ENCODE measurements at places on chromosomes 5 and 9.

- no peak for DNase-seq
These were observed 26.1 kb downstream of the DNAI1 start for GRCh38 chr9:34484678-34485077.

- DNase-seq, result no peak
These were observed 750.0 kb upstream of the ZNF608 start for GRCh38 chr5:125496393-125496792.

DNA sequence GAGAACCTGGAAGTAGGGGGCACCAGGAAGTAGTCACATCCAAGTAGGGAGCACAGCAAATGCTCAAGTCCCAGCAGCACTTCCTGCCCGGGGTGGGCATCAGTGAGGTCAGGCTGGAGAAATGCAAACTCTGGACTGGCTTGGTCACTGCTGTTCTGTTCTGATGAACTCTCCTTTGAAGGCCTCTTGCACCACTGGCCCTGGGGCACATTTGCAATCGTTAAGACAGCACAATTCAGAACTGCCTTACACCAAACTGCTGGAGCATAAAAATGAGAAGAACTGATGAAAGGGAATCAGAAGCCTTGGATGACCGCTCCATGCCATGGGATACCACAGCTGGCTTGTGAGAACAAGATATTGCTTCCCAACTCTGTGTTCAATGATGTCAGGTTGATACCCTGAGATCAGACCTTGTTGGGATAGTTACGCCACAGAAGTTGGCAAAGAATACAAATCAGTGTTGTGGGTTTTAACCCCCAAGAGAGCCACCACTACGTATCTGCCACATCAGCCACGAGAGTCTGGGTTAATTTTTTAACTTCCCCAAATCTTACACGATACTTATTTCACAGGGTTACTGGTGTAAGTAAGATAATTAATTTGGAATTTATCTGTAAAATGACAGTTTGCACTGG, 42.3 kb upstream of the ZSWIM6 start:
- peak; percentile 81 for DNase-seq

GRCh38 chr5:145246961-145247744, 588.0 kb downstream of the PRELID2 start:
- no peak for DNase-seq

DNA sequence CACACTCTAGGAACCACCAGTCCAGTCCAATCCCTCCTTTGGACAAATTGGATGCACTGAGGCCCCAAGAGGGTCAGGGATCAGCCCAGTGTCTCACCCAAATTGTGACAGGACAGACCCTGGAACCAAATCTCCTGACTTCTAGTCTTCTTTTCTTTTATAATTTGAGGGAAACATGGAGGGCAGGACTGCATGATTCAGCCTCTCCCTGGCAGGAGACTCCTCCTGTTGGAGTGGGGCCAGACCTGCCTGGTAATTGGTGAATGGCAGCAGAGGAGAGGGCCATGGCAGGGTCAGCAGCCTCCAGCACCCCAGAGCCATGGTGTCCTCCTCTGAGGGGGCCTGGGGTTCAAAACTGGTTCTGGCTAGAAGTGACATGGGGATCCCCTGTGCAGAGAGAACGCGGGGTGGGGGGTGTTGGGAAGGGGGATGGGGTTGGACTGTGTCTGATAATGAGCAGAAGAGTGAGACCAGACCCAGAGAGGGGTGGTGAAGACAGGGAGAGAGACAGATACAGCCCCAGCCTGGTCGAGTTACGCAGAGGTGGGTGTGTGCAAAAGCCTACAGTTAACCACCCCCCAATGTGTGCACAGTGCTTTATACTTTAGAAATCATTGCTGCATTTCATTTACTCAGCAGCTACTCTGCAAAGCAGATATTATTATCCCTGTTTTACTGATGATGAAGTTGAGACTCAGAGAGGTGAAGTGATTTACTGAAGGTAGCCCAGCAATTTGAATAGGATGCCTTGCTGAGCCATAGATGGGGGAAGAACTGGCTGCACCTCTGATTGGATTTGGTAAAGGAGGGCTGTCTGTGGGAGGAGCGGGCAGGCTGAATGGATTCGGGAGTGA, 3.8 kb upstream of the SYNPO start:
- no peak for DNase-seq

GRCh38 chr9:138049085-138049778, 171.7 kb downstream of the CACNA1B start:
- no peak for DNase-seq

GRCh38 chr9:121700832-121701419, 49.5 kb downstream of the DAB2IP start:
- DNase-seq, result no peak

GRCh38 chr5:3600106-3601060, 4.8 kb downstream of the IRX1 start:
- no peak for DNase-seq

DNA sequence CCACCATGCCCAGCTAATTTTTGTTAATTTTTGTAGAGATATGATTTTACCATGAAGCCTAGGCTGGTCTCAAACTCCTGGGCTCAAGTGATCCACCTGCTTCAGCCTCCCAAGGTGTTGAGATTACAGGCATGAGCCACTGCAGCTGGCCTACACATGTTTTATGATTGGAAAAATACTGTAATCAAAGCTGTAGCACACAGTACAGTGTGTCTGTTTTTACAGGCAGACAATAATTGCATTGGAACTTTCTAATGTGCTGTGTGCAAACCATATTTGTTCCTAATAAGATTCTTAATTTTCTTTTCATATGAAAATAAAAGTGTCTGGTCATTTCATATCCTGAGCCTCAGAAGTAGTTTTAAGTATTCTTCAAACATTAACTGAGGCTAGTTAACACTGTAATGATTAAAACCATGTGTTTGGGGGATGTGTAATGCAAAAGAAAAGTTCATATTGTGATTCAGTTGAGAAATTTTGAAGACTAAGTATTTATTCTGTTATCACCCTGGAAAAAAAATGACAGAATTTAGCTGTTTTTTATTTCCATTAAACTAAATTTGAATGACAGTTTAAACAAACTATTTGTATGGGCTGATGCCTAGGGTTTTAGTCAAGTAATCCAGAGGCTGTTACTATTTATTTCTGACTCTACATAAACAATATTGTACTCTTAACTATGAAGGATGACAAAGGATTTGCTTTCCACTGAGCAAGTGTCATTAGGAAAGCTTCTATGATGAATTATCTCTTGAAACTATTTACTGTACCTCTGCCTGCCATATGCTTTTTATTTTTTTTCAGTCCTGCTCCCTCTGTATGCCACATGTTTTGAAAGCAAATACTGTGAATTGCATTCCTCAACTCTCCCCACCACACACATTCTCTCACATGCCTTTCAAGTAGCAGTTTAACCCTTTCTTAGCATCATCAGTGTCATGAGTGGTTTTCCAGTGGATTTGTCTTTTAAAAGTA, 111.5 kb downstream of the MTREX start:
- no peak for DNase-seq

GRCh38 chr9:77435688-77436087, 212.4 kb downstream of the GNA14 start:
- no peak for DNase-seq

DNA sequence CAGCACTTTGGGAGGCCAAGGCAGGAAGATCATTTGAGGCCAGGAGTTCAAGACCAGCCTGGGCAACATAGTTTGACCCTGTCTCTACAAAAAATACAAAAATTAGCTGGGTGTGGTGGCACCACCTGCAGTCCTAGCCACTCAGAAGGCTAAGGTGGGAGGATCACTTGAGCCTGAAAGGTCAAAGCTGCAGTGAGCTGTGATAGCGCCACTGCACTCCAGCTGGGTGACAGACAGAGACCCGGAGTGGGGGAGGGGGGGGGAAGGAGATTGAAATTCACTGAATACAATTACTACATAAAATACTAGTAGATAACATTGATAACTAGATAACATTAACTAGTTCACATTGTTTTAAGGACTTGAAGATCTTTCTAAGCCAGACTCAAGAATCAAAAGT, 345.6 kb downstream of the BNC2 start:
- no peak for DNase-seq

DNA sequence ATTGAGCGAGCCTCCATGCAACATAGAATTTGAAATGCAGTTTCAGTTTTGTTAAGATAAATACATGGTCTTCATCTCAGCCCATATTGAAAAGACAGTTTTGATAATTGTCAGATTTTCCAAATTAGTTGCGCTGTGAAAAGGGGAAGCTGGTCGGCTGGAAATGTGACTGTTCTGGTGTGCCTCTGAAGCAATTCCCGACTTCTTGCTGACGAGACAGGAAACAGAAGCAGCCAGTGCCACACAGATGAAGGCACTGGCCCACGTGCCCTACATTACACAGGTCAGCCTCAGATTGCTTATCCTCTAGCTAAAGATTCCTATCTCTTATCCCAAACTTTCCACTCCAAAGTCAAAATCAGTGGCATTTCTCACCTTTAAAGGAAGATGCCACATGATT, 214.1 kb upstream of the TLE4 start:
- DNase-seq, result peak; percentile 53

DNA sequence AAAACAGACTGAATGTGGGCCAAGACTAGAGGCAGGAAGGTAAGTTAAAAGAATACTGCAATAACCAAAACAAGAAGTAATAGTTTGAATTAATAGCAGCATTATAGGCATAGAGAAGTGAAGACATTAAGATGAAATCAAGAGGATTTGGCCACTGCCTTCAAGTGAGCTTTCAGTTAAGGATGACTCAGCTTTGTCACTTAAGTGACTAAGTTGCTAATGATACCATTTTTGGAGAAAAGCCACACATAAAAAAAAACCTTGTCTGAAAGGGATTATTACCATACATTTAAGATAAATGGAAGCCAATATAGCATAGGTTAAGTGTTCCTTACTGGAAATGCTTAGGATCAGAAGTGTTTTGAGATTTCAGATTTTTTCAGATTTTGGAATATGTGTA, 57.0 kb downstream of the ECPAS start:
- DNase-seq, result peak; percentile 77

DNA sequence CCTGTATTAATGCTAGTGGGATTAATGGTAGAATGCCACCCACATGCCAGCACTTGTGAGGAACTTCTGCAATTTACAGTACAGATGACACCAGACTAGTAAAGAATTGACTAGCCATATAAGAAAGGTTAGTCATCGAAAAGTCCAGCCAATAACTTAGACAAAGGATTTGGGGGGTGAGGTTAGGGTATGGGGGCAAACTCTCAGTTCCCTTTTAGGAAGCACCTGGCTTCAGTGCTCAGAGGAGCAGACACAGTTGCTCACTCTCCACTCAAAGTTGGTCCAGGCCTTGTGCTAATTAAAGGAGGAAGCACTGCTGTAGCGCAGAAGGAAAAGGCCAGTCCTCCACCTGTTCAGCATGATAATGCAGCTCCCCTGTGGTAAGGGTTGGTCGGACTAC, 25.2 kb downstream of the TGFBR1 start:
- peak; percentile 67 for DNase-seq

DNA sequence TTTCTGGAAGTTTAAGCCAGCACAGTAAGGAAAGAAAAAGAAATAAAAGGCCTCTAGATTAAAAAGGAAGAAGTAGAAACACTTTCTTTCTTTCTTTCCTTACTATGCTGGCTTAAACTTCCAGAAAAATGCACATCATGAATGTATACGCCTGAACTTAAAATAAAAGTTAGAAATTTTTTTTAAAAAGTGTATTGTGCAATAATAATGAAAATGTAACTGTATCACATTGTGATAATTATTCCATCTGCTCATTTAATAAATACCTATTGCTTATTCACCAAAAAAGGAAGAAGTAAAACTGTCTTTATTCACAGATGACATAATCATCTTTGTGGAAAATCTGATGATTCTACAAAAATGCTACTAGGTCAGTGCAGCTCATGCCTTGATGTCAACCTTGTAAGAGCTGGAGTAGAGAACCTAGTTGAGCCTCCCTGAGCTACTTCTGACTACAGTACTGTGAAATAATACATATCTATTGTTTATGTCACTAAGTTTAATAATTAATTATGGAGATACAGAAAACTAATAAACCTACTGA, 49.4 kb downstream of the MCTP1 start:
- no peak for DNase-seq

GRCh38 chr9:81874931-81875330, 53.3 kb upstream of the SPATA31D4 start:
- DNase-seq, result no peak

GRCh38 chr9:97787551-97787950, 65.5 kb upstream of the FOXE1 start:
- DNase-seq, result no peak

- DNase-seq, result no peak
These were observed 1.5 kb downstream of the TICAM2 start for GRCh38 chr5:115600766-115601165.

DNA sequence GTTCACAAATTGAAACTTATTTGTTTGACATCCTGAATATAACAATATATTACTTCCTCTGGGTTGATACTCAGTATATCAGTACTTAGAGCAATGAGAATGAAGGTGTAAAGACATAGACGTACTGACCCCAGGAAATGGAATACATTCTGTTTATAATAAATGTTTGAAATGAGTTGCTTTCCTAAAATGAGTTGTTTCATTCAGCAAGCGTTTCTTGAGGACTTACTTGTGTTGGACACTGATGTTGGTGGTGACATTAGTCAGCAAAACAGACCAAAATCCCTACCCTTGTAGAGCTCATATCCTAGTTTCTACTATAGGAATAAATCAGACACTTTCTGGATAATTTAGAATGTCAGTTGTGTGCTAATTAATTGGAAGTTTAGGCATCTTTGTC, 184.3 kb downstream of the ZDHHC21 start:
- no peak for DNase-seq

DNA sequence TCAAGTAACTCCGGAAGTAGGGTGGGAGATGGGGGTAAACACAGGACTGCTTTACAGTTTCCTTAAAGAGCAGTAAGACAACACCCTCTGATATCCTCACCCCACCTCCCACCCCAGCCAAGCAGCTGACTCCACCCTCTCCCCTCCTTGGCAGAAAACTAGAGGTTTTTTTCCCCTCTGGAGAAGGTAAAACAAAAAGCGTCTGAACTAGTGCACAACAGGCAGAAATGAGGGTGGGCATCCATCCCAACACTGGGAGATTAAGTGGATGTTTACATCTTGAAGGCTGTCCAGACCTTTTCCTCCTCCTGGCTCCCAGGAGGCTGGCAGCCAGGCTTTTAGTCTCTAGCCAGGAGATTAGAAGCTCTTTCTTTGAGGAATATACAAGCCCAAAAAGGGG, 13.9 kb upstream of the CTNNAL1 start:
- DNase-seq, result no peak

DNA sequence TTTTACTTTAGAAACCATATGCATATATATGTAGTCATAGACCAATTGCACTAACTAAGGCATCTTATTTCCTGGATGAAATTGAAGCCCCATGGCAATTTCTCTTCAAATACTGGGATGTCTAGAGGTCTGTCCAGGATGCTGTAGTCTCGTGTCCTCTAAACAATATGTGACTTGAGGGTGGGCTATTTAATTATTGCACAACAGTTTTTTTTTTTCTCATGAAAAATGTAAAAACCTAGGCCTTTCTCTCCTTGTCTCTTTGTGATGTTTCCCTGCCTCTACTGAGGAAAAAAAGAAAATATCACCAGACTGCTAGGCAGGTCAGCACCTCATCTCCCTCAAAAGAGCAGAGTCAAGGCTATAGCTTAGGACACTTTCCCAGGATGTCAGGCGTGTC, 34.6 kb downstream of the ZCCHC9 start:
- no peak for DNase-seq

- DNase-seq, result no peak
These were observed 1072.6 kb upstream of the COX7C start for GRCh38 chr5:85545129-85545528.

- no peak for DNase-seq
These were observed 8.3 kb upstream of the AFF4 start for GRCh38 chr5:132971483-132972435.

- DNase-seq, result no peak
These were observed 287.8 kb upstream of the ISL1 start for GRCh38 chr5:51095486-51095885.

- peak; percentile 87 for DNase-seq
These were observed 32.1 kb downstream of the RAPGEF1 start for GRCh38 chr9:131707733-131708157.

- DNase-seq, result no peak
These were observed 33.8 kb upstream of the LAMC3 start for GRCh38 chr9:130975156-130975555.
